ENCODE measurements at places on chromosomes 6 and 20. TPM values are rescaled to one million over a fixed set of nuclear protein-coding genes. Genes with fewer than 3 reads are reported as not detected.

GNAS-AS1 gene
- 11.6 TPM for total RNA-seq

TRAPPC3L gene
- total RNA-seq = not detected

FERMT1 gene
- not detected for total RNA-seq

HUS1B gene
- total RNA-seq = 1.7 TPM

Data from OCI-LY7 (cell line).